ENCODE measurements at places on chromosomes 16 and 17. TPM values are rescaled to one million over a fixed set of nuclear protein-coding genes. Genes with fewer than 3 reads are reported as not detected.
A peak's percentile ranks its signal among the peaks of the same experiment; 100 is the strongest.

DNA sequence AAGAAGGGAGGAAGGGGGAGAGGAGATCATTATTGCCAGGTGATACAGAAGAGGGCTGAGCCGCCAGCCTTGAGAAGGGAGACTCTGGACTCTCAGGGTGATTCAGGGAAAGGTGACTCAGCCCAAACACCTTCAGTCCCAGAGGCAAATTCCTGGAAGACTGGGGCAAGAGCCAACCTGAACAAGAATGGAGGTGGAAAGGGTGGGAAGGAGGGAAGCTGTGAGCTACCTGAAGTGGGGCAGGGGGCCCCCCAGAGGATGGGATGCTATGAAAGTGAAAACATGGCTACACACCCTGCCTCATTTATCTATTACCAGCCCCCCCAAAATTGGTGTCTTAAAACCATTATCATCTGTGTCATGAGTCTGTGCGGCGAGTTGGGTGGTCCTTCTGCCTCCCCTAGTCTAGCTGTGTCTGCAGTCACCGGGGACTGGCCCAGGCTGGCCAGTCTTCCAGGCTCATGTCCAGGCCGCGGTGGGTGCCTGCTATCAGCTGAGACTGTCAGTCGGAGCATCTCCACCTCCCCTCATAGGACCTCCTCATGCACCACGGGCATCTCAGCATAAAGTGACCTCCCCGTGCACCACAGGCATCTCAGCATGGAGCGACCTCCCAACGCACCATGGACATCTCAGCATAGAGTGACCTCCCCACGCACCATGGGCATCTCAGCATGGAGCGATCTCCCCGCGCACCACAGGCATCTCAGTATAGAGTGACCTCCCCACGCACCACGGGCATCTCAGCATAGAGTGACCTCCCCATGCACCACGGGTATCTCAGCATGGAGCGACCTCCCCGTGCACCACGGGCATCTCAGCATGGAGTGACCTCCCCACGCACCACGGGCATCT is 3.2 kb upstream of the SLC47A2 start:
- no peaks in the 10 kb centered on the region for H3K36me3 ChIP-seq
- H3K4me3 ChIP-seq = no peak overlapping the region
- DNase-seq = no peak
- H3K27me3 ChIP-seq = no peaks in the 10 kb centered on the region

- DNase-seq = no peak
- no peaks in the 10 kb centered on the region for H3K36me3 ChIP-seq
- H3K27me3 ChIP-seq = peaks cover 17% of the 10 kb centered on the region
Measured at GRCh38 chr17:43695970-43696865, 34.5 kb upstream of the MEOX1 start.

DNA sequence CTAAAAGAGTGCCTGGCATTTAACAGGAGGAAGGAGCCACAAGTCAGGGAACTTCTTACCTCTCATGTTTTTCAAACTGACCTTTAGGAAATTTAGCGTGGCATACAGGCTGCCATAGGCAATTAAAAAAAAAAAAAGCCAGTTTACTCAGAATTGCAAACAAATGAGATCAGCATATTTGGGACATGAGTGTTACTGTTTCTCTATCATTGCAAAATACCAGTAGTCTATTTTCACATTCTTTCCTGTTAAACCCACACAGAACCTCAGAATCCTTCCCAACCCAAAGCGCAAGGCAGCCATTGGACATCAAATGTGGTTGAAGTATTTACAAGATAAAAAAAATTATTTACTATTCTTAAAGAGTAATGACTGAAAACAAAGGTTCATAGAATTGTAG is 366.4 kb upstream of the DYNLRB2 start:
- no peak overlapping the region for H3K27ac ChIP-seq
- H3K27me3 ChIP-seq = no peaks in the 10 kb centered on the region
- H3K4me3 ChIP-seq = no peak overlapping the region
- no peak for DNase-seq

DNA sequence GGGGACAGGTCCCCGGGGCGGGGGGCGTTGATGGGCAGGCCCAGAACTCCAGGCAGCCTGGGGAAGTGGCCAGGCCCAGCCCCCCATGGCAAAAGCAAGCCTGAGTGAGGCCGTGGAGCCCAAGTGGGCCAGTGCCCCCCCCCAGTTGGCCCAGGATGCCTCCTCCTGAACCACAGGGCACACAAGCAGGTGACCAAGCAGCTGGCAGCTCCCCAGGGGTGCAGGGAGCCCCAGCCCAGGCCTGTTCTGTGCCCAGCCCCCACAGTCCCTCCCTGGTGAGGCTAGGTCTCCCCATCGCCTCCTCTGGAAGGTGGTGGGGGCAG is 38.2 kb upstream of the PVALEF start:
- H3K27ac ChIP-seq = no peak overlapping the region
- no peak for DNase-seq
- H3K4me1 ChIP-seq = no peaks in the 10 kb centered on the region
- H3K4me3 ChIP-seq = no peak overlapping the region

DNA sequence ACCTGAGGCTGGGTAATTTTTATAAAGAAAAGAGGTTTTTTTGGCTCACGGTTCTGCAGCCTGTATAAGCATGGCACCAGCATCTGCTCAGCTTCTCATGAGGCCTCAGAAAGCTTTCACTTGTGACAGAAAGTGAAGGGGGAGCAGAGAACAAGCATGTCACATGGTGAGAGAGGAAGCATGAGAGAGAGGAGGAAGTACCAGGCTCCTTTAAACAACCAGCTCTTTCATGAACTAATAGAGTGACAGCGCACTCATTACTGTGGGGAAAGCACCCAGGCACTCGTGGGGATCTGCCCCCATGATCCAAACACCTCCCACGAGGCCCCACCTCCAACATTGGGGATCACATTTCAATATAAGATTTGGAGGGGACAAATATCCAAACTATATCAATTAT is 86.8 kb downstream of the USP32 start:
- peaks cover 3% of the 10 kb centered on the region for H3K4me1 ChIP-seq
- peak; percentile 47 for DNase-seq
- peaks cover 2% of the 10 kb centered on the region for H3K36me3 ChIP-seq
- no peak overlapping the region for H3K27ac ChIP-seq
- H3K27me3 ChIP-seq = no peaks in the 10 kb centered on the region

- peak; percentile 74 for DNase-seq
- peak overlapping the region; percentile 14 for H3K4me3 ChIP-seq
- H3K4me1 ChIP-seq = peaks cover 71% of the 10 kb centered on the region
- peak overlapping the region; percentile 89 for H3K27ac ChIP-seq
Measured at GRCh38 chr16:57592591-57593003, 35.8 kb upstream of the ADGRG1 start.

GRCh38 chr17:63445571-63445953 is 544 bp downstream of the CYB561 start:
- H3K36me3 ChIP-seq = no peaks in the 10 kb centered on the region
- peak; percentile 71 for DNase-seq

DNA sequence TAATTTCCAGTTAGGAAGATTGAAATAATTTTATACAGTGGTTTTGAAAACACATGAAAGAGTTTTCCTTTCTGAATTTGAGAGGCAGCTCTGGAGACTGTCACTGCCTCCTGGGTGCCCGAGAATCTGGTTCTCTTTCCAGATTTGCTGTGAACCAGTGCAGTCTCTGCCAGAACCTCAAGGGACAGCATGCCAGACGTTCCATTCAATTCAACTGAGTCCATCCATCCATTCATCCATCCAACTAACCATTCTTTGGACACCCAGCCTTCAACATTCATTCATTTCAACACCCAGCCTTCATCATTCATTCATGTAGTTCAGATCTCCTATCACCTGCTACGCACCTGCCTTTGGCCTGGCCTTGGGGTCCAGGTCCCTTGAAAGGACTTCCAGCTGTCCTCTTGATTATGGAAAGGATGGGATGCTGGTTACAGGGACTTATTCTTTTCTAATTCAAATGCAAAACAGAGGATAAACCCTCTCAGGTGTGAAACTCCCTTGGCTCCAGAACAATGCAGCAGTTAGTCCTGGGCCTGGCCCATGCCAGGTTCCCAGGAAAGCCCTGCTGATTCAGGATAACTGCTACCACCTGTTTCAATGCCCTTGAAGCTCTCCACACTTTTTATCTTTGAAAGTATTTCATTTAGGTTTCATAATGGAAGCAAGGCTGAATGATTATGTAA is 68.7 kb downstream of the WSCD1 start:
- no peaks in the 10 kb centered on the region for H3K36me3 ChIP-seq
- H3K27me3 ChIP-seq = no peaks in the 10 kb centered on the region
- H3K27ac ChIP-seq = no peak overlapping the region
- H3K4me3 ChIP-seq = no peak overlapping the region

Gene TAC4
- total RNA-seq = not detected

All from natural killer cell (primary cell).